ENCODE measurements at places on chromosomes 5 and 9.

- DNase-seq = peak; percentile 58
Observed at GRCh38 chr9:111427186-111427585, 57.0 kb downstream of the ECPAS start.

DNA sequence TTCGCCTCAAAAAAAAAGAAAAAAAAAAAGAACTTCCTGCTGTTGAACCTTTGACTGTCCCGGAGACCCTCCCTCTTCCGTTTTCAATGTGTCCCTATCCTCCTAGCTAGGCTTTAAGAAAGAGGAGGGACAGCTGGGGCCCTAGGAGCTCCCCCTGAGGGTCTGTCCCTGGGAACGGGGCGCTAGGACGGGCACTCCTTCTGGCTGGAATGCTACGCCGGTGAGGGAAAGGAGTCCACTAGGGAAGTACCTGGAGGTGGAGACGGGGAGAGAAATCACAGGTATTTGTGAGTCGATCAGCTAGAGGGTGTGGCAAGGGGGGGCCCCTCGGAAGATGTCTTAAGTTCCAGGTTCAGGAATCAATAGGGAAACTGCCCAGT, 4.6 kb downstream of the SIT1 start:
- no peak for DNase-seq

DNA sequence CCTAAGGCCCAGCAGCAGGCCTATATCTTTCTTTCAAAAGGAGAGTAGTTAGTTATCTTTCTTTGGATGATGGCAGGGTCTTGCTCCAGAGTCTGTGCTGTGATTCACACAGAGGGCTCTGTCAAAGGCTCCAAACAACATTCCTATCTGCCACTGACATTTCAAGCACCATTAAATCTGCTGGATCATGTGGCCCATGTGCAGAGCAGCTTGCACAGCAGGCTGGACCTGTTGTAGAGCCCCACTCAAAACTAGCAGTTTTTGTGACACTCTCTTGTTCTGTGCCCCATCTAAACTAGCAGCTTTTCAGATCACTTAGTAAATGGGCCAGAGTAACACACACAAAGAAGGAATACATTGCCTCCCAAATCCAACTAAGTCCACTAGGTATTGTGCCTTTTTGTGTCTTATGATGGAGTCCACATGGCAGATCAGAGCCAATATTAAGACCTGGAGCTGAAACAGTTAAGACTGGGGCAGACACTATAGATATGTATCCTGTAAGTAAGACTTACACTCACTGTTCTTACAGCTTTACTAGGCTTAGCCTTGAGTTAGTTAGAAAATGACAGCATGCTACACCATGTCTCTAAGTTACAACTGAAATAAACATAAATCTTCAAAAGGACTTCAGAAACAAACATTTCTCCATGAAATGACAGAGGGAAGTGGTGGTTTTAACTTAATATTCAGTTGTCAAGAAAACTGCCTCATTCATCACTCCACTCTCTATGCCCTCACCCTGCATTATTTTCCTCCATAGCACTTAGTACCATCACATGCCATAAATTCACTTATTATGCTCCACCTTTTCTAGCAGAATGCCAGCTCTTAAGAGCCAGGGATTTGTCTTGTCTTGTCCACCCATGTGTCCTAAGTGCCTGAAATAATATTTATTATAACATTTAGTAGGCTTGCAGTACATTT, 400.9 kb downstream of the RAB3C start:
- DNase-seq = no peak

DNA sequence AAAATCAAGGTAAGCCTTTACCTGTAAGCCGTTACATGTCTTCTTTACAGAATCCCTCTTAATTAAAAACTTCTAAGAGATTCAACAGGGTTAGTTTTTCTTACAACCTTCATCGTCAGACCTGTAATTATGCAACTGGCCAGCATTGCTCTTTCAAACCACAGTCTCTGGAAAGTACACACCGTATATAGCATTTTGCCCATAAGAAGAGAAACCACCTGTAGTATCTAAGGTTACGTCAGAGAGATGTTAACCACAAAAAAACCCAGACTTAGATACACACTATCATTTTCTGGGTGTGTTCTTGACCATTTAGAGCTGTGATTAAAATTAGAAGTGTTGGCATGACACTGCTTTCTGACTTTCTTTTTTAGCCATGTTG, 140.0 kb downstream of the MUSK start:
- no peak for DNase-seq

DNA sequence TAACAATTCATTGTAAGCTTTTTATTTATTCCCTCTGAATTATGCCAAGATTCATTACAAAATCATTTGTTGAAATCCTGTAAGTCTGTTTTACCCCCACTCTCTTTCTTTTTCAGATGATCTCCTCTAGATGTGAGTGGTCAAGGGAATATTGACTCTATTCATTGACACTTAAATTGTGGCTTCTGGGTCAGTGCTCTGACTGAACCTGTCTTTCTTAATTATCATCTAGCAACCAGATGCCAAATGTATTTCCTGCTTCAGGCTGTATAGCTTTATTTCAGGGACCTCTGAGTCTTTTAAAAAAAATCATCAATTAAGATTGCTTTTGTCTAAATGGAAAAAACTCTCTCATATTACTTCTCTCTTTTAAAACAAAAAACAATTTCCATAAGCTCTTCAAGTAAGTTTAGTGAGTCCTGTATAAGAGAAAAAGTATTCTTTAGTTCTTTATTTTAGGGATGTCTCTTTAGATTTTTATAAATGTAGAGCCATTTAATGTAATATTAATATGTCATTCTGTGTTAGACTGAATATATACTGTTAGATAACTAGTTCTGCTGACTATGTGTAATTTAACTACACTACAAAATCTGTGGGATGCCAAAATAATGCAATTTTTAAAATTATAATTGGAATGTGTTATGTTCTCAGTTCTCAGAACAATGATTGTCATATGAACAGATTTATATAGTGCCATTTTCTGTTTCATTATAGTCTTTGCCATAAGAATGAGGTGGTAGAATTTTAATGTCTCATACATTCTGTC, 645.8 kb upstream of the EDIL3 start:
- no peak for DNase-seq

DNA sequence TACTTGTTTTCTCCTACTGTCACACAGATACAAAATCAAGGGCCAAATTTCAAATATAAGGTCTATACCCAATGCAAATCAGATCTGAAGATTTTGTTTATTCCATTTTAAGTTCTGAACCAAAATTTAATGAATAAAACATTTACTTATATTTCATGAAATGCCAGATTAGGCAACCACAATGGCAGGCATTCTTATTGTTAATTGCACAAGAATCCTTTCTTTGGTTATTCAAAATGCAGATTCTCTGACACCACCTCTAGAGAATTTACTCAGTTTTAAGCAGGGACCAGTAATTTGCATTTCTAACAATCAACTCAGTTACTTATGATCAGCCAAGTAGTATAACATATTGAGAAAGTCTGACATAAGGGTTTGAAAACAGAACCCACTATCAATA, 972.4 kb upstream of the ACO1 start:
- no peak for DNase-seq

GRCh38 chr9:755454-756381, 85.8 kb upstream of the DMRT1 start:
- peak; percentile 86 for DNase-seq

DNA sequence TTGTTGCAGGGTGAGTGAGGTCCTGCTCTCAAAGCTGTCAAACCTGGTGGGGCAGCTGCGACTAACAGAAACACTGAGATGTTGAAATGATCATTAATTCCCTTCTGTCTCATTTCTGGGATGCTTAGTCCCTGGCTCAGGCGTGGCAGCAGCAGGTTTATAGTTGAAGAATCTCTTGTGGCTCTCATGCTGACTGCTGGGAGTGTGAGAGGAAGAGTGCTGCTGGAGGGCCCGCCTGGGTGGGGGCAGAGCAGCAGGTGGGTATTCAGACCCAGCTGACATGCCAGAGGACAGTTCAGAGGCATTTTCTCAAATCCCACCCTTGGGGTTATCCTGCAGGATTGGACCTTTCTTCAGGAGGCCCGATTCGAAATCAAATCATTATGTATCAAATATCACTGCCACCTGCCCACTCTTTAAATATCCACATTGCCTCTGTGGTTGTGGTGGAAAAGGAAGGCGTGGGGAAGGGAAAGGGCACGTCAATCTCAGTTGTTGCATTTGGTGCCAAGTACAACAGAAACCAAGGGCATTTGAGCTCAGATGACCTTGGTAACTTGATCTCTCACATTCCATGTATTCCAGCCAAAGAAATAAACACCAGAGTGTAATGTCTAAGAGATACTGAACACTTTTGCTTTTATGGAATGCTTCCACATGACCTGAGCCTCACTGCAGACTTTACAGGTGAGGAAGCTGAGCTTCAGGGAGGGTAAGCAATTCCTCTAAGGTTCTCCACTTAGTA, 224.3 kb downstream of the AOPEP start:
- DNase-seq = peak; percentile 42

DNA sequence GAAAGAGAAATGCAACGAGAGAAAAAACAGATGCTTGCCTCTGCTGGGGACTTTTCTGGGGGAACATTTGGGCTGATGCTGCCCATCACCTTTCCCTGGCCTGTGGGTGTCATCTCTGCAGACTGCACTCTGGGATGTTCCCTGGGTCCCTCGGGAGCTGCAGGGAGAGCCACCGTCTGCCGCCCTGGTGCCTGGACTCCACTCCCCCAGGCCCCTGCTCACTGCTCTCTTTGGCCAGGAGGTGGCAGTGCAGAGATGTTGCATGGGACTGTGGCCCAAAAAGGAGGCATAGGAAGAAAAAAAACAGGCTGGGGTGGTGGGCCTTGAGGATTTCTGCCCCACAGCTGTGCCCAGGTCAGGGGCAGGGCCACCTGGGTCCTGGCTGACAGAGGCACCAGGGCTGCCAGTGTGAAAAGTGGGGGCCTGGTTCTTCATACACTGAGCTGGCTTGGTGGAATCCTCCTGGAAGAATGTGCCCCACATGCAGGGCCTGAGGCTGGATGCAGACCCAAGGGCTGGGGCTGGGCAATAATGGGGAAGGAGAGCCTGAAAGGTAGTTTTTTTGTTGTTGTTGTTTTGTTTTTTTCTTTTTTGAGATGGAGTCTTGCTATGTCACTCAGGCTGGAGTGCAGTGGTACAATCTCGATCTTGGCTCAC, 353.6 kb downstream of the SLIT3 start:
- peak; percentile 43 for DNase-seq

DNA sequence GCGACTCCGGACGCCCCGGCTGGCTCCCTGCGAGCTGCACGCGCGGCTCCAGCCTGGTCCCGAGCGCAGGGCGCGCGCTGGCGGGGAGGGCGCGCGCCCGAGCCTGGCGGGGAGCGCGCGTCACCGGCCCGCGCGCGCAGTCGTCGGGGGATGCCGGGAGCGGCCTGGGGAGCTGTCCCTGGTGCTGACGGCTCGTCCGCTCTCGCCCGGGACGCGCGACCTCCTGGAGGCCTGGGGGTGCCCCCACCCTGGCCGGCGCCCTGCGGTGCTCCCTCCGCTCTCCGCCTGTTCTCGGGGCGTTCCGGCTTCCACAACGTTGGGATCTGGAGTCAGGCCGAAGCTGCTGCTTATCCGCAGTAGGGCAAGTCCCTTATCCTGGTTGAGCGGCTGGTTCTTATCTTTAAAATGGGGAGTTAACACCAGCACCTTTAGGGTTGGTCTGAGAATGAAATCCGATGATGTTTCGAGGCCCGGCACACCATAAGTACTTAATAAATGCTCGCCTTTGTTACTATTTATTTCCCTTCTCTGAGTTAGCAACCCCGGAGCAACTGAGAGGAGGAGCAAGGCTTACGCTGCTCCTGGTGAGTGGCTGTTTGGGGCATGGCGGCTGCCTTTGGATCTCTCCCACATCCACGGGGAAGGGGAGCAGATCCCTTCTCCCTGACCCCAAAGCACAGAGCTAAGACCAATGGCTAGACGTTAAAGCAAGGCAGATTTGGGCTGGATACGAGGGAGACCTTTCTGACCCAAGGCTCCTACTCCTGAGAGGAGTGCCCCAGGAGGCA, at the start of gene FAM163B:
FAM163B (minus strand) TSS at position 79 of the 788 bp plus-strand sequence. CDS start 29,166 bp downstream, outside the sequence.
- peak; percentile 25 for DNase-seq

DNA sequence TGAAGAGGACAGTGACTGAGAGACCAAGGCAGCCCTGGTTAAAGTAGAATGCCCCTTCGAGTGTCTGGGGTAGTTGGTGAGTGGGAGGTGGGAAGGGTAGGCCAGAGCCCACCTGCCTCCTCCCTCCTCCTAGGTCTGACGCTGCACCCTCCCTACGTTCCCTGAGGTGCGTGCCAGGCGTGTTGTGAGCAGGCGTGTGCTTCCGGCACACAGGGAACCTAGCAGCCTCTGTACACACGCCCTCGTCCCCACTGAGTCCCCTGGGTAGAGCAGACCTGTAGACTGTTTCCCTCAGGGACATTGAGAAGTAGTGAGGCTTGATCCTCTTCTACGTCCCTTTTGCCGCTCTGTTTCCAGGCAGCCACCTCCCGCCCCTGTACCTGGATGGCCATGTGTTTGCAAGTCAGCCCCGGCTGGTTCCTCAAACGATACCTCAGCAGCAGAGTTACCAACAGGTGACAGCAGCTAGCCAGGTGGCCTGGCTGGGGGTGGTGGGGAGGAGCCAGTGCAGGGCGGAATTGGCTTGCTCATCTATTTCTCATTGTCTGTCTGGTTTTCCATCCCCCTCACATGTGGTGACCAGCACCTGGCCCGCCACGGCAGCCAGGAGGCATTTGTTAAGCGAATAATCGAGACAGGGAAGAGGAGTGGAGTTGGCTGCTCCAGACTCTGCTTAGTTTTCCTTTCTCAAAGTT, 16.8 kb upstream of the POMT1 start:
- no peak for DNase-seq

- DNase-seq = no peak
Observed at GRCh38 chr5:127925916-127926315, 157.7 kb upstream of the SLC12A2 start.

- DNase-seq = peak; percentile 97
Observed at GRCh38 chr5:9468060-9468388, 77.9 kb downstream of the SEMA5A start.

- peak; percentile 21 for DNase-seq
Observed at GRCh38 chr5:31855134-31856040, 216.5 kb downstream of the PDZD2 start.

DNA sequence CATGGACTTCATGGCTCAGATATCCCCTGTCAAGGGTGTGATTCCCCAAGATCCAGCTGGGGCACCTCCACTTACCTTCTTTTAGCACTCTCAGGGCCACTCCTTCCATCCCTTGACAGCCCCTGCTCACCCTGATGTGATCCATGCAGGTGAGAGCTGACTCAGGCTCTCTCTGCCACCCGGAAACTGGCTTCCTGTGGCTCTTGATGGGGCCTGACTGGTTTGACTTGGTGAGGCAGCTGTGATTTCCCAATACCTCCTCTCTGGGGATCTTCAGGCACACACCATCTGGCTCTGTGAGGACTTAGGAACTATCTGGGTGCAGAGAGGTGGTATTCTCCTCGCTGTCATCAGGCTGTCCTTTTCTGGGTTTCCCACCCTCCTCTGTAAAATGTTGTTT, 7.9 kb upstream of the FAT2 start:
- no peak for DNase-seq

GRCh38 chr5:9851458-9851857, 221.3 kb upstream of the TAS2R1 start:
- peak; percentile 71 for DNase-seq

- peak; percentile 13 for DNase-seq
Observed at GRCh38 chr5:148542812-148543211, 111.5 kb downstream of the HTR4 start.

Data from fibroblast of lung (primary cell).